ENCODE measurements at places on chromosomes 13 and 19. TPM values are rescaled to one million over a fixed set of nuclear protein-coding genes. Genes with fewer than 3 reads are reported as not detected.

The ZNF701 gene
- 18.3 TPM for polyA plus RNA-seq

The SSC5D gene
- polyA plus RNA-seq: not detected

The SYT3 gene
- polyA plus RNA-seq: not detected

The UBE2L5 gene
- not detected for polyA plus RNA-seq

The SLAIN1 gene
- polyA plus RNA-seq: 7.7 TPM

The URAD gene
- polyA plus RNA-seq: not detected

The VN1R4 gene
- not detected for polyA plus RNA-seq

The DCT gene
- not detected for polyA plus RNA-seq

The SRRM5 gene
- polyA plus RNA-seq: not detected

The NEK3 gene
- polyA plus RNA-seq: 8.3 TPM

The RYR1 gene
- polyA plus RNA-seq: 0.03 TPM

The CYP2A7 gene
- polyA plus RNA-seq: not detected

The RPL28 gene
- 825 TPM for polyA plus RNA-seq

The PRX gene
- polyA plus RNA-seq: 0.21 TPM

The FAM174C gene
- polyA plus RNA-seq: 115 TPM

The FCGBP gene
- polyA plus RNA-seq: 0.25 TPM

The KLK15 gene
- polyA plus RNA-seq: not detected

The TRIP10 gene
- polyA plus RNA-seq: 4.0 TPM

The FAM98C gene
- 26.2 TPM for polyA plus RNA-seq

The UFM1 gene
- 54.3 TPM for polyA plus RNA-seq

The CHMP2A gene
- 160 TPM for polyA plus RNA-seq

The ZNF835 gene
- polyA plus RNA-seq: 6.0 TPM

The RNF113B gene
- not detected for polyA plus RNA-seq

The NEK5 gene
- 0.34 TPM for polyA plus RNA-seq

The CATSPERD gene
- not detected for polyA plus RNA-seq

The SYCN gene
- polyA plus RNA-seq: not detected

All from IgD-negative memory B cell (primary cell).